Daoy (cell line): ENCODE measurements at places on chromosomes 6 and 20. TPM values are rescaled to one million over a fixed set of nuclear protein-coding genes. Genes with fewer than 3 reads are reported as not detected.

Gene ANKRD66
- not detected in 2 replicates for total RNA-seq

Gene HMGN3
- total RNA-seq = 187 and 270 TPM in 2 replicates

Gene TP53TG5
- not detected in 2 replicates for total RNA-seq

Gene SCAF8
- 20.9 and 22.7 TPM in 2 replicates for total RNA-seq

Gene SLC2A10
- 3.8 and 11.4 TPM in 2 replicates for total RNA-seq

Gene MRPL18
- 223 and 254 TPM in 2 replicates for total RNA-seq

DNA sequence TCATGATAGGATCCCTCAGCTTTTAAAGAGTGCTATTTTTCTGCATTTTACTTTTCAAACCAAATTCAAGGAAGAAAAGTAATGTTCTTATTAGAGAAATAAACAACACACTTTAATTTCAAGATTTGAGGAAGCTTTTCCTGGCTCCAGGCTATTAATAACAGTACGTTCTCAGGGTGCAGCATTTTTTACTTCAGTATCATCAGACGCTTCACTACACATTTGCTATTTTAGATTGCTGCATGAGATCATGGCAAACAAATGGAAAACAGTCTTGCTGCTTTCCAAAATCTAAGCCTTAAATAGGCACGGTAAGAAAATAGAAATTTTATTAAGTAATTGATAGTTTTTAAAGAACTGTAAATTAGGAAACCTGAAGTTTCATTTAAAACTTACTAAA, 253.6 kb upstream of the EXOC2 start:
- DNase-seq = no peak

DNA sequence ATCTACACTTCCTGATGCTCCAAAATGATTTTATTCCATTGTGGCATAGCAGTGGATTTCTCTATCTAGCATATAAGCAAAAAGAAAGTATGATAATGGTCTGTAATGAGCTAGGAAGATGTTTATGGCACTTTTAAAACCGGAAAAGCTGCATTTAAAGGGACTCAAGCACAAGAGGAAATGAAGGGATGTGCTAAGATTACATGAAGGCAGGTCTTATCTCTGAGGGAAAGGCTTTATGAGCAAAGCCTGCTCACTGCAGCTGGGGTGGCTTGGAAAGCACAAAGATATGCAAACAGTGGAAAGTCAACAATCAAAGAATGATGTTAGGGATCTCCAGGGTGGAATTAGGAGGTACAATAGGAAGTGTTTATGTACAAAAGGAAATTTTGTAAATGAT, 138.2 kb downstream of the TENT5A start:
- peak; percentile 67 for DNase-seq

- peak; percentile 82 for DNase-seq
Observed at GRCh38 chr6:104705095-104705707, 154.5 kb downstream of the HACE1 start.

DNA sequence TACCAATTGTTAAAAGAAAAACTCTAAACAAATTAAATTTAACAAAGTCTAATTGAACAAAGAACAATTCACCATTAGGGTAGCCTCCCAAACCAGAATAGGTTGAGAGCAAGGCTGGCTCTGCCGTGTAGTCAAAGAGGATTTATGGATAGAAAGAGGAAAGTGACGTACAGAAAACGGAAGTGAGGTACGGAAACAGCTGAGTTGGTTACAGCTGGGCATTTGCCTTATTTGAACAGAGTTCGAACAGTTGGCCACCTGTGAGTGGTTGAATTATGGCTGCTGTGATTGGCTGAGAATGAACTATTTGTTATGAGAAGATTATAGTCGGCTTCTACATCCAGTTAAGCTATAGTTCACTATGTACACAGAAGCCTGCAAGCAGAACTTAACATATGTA, 18.5 kb upstream of the ISM1 start:
- DNase-seq = no peak

GRCh38 chr6:166253778-166254204, 54.4 kb downstream of the PRR18 start:
- DNase-seq = peak; percentile 52
